ENCODE measurements at places on chromosomes 12 and 14.

DNA sequence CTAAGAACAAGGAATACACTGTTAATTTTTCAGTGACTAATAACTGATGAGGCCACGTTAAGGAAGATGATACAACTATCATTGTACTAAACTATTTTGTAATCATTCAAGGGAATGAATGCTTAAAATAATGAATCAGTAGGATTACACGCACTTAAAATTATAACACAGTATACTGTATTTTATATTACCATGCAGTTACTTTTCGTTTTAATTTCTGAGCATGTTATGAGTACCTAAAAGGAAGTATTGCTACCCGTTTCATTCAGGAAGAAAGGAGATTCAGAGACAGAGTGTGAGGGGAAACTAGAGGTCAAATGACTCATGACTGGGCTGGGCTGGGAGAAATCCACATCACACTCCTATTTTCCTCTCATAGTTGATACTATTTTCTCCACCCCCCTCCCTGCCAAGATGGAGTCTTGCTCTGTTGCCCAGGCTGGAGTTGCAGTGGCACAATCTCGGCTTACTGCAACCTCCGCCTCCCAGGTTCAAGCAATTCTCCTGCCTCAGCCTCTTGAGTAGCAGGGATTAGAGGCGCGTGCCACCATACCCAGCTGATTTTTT, 202.0 kb downstream of the PPM1H start:
- no peak for DNase-seq

DNA sequence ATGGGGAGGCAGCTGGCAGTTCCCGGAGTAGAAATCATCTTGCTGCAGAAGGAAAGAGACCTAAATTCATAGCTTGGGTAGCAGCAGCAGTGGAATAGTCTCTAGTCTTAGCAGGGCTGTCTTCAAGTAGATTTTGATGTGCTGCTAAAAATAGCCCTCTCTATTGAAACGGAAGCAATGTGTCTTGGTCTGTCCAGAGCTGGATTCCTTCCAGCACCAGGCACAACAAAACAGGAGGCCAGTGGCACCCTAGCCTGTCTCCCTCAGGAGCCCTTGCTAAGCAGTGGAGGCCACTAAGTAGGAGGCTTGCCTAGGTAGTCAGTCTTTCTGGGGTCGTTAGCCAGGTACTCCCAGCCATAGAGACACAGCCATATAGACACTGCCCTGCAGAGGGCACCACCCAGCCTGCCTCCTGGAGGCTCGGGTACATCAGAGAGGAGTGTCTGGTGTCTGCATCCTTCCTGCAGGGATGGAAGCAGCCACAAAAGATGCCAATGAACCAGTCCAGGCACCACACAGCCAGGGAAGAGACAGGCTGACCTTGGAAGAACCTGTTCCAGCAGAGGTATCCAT, 97.5 kb downstream of the CRACR2A start:
- DNase-seq = no peak

- DNase-seq = no peak
These were observed 218.9 kb downstream of the ADAMTS20 start for GRCh38 chr12:43332977-43333640.

- DNase-seq = no peak
These were observed 144.2 kb upstream of the C14orf180 start for GRCh38 chr14:104435147-104436046.

DNA sequence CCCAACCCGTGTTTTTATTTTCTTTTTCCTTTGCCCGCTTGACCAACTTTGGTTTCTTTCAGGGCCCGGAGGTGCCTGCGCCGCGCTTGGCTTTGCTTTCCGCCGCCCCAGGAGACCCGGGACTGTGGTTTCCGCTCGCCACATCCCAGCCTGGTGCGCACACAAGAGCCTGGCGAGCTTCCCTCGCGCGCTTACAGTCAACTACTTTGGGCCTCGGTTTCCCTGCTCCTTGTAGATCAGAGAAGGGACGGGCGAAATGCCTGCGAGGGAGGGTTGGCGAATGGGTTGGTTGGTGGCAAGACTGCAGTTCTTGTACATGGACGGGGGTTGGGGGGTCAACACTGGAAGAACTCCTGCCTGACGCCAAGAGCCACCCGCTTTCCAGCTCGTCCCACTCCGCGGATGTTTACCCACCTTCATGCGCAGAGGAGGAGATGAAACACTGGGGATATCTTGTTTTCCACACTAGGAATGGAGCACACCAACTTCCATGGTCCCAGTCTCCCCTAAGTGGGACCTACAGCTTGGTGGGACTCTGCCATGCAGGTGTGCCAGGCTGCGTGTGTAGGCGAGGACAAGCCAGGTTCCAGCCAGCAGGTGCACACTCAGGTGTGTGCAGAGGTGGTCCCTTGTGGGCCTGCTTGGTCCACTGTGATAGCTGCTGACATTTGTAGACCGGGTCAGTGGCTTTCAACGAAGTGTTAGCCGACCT, 16.6 kb upstream of the TBX3 start:
- no peak for DNase-seq

DNA sequence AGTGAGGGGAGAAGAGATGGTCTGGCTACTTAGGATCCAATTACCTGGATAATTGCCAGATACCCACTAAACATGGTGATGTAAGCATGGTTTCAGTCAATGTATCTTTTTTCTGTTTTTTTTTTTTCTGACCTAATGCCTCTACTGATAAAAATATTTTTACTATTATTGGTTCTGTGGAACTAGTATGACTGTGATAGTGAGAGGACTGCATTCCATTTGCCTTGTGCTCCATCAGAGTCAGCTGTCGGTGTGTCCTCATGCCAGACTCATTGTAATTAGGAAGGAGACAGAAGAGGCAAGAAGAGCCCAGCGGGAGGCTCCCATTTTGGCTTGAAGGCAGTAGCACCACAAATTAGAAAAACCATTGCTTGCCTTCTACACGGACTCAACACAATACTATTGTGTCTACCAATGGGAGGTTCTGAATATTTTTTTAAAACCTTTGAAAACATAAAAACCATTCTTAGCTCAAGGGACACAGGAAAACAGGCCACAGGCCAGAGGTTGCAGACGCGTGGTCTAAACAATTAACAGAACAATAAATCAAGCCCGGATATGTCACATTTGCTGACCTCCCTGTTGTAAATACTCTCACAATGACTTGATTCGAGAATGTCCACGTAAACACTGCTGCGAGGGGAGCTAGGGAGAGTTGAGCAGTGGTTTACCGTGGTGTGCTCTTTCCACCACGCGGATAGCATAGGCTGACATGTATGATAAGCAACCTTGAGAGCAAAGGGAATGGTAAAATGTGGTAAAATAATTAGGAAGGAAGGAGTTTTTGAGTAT, 13.5 kb upstream of the DCP1B start:
- no peak for DNase-seq
